ENCODE measurements at places on chromosomes 11 and 22.

- no peaks in the 10 kb centered on the region for H3K36me3 ChIP-seq
- H3K4me3 ChIP-seq = no peak overlapping the region
Observed at GRCh38 chr22:25753252-25753651, 11.3 kb downstream of the MYO18B start.

GRCh38 chr11:97860237-97860636 is 1160.5 kb upstream of the CNTN5 start:
- H3K36me3 ChIP-seq = no peaks in the 10 kb centered on the region
- no peaks in the 10 kb centered on the region for H3K4me1 ChIP-seq
- no peaks in the 10 kb centered on the region for H3K27me3 ChIP-seq
- H3K27ac ChIP-seq = no peak overlapping the region
- no peak overlapping the region for H3K4me3 ChIP-seq
- no peak for DNase-seq

DNA sequence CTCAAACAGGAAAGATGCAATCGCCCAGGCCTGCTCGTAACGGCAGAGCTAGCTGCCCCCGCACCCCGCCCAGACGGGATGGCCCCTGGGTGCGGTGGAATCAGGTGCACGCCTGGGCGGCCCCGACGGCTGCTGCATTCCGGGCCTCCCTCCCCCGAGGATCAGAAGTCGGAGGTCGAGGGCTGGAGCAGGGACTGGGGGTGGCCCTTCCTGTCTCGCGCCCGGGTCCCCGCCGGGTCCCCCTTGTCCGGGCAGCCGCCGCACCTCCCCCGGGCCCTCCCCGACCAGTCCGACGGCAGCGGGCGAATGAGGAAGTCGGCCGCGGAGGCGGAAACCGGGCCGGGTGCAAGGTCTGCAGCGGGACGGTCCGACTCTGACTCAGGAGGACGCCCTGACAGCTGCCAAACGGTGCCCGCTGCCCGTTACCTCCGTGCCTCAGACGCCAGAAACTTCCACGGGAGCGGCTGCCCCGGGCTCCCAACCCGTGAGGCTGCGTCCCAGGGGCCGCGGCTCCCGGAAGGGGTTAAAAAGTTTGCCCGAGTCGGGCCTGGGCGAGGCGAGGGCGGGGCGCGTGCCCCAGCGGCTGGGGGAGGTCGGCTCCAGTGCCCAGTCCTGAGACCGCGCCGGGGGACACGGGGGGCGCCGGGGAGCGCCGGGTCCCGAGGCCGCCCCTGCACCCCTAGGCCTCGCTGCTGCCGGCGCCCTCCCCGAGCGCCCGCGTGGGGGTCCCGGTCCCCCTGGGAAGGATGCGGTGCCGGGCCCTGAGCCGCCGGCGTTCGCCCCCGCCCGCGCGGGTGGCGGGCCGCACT is 663 bp downstream of the MYH9 start:
- peaks cover 9% of the 10 kb centered on the region for H3K4me1 ChIP-seq
- H3K4me3 ChIP-seq = peak overlapping the region; percentile 74
- no peak for DNase-seq

DNA sequence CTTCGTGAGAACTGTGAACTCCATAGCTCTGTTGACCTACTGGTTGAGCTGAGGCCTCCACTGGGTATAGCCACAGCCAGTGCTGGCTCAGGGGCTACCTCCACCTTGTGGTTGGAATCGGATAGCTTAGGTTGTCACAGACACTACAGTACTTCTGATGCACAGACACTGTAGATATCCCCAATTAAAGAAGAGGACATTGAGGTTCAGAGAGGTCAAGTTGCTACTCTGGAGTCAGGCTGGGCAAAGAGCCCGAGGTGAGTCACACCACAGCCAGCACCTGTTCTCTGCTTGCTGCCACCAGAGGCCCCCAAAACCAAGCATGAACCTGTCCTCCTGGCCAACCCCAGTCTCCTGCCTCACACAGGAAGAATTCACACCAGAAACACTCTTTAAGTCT is 5.4 kb downstream of the UFD1 start:
- no peak for DNase-seq
- H3K27me3 ChIP-seq = no peaks in the 10 kb centered on the region
- H3K4me1 ChIP-seq = no peaks in the 10 kb centered on the region
- no peak overlapping the region for H3K27ac ChIP-seq

GRCh38 chr22:23682827-23683355 is 7.9 kb upstream of the RGL4 start:
- no peaks in the 10 kb centered on the region for H3K4me1 ChIP-seq
- no peak overlapping the region for H3K27ac ChIP-seq
- DNase-seq = no peak

GRCh38 chr11:11217289-11217928 is 135.6 kb downstream of the CSNK2A3 start:
- peaks cover 48% of the 10 kb centered on the region for H3K27me3 ChIP-seq
- DNase-seq = no peak
- H3K36me3 ChIP-seq = no peaks in the 10 kb centered on the region
- no peak overlapping the region for H3K4me3 ChIP-seq

- H3K36me3 ChIP-seq = peaks cover 6% of the 10 kb centered on the region
- no peaks in the 10 kb centered on the region for H3K27me3 ChIP-seq
- DNase-seq = peak; percentile 99
- H3K4me3 ChIP-seq = peak overlapping the region; percentile 87
- peak overlapping the region; percentile 92 for H3K27ac ChIP-seq
- peaks cover 19% of the 10 kb centered on the region for H3K4me1 ChIP-seq
Observed at GRCh38 chr22:18001040-18001893, 23.1 kb downstream of the MICAL3 start.

DNA sequence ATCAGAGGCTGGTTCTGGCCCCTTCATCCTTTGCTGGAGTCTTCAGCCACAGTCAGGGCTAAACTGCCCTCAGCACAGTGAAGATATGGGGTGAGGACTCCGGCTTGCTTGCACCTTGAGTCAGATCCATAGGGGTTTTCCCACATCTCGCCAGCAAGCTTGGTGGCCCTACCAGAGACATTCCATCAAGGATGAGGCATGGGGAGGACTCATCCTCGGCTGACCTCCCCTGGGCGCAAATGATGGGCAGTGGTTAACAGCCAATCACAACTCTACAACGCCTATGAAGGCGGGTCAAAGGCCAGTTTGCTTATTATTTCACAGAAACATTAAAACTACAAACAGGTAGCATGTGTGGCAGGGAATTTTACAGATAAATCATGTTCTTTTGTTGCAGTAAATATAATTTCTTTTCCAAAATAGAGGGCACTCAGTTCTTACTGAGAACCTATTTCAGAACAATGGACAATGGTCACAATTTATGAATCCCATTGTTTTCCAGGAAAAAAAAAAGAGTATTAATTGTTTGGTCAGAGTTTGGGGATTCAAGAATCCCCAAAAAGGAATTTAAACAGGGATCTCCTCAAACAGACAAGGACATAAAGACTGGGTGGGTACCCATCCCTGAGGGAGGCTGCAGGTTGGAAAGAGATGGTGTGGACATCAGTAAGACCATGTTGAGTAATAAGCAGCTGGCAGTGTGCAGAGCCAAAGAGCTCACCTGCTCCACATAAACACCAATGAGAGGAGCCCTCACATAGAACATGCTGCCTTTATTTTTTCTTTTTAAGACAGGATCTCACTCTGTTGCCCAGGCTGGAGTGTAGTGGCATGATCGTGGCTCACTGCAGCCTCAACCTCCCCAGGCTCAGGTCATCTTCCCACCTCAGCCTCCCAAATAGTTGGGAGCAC is 14.8 kb downstream of the PLAAT3 start:
- no peaks in the 10 kb centered on the region for H3K27me3 ChIP-seq
- H3K4me1 ChIP-seq = peaks cover 21% of the 10 kb centered on the region
- no peak overlapping the region for H3K4me3 ChIP-seq
- DNase-seq = peak; percentile 23
- H3K27ac ChIP-seq = peak overlapping the region; percentile 50

DNA sequence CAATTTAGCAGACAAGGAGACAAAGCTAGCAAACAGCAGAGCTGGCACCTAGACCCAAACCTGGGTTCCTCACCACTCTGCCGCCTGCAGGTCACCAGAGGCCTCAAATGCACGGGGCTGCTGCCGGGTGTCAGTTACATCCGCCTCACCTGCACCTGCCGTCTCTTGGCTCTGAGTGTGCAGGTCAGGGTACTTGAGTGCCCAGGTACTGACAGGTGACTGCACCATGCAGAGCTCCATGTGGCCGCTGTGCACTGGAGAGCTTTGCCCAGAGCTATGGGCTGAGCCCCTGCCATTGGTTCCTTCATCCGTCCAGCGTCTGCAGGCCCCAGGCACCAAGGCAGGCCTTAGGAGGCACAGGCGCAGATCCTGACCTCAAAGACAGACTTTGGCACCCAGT is 35.0 kb downstream of the PDGFB start:
- no peak overlapping the region for H3K4me3 ChIP-seq
- no peaks in the 10 kb centered on the region for H3K27me3 ChIP-seq
- H3K27ac ChIP-seq = no peak overlapping the region

DNA sequence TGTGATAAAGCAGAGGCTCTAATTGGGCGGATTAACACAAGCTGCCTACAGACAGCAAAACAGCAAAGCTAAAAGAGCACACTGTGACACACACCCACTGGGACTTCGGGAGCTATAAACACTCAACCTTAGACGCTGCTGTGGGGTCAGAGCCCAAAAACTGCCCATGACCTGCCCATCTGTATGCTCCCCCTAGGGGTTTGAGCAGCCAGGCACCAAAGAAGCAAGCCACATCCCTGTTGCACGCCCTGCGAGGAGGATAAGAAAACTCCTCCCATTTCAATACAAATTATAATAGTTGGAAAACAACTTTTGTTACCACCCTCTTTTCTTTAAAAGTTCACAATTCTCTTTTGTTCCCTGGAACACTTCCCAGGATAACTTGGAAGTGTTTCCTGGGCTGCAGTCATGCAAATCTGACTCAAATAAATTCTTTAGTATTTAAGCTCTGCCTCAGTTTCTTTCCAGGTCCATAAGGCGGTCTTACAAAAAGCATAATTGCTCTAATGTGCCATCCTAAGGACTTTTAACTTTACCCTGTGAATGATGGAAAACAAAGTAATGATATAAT is 86.4 kb downstream of the DLG2 start:
- H3K27ac ChIP-seq = no peak overlapping the region
- H3K4me3 ChIP-seq = no peak overlapping the region
- H3K36me3 ChIP-seq = no peaks in the 10 kb centered on the region
- no peaks in the 10 kb centered on the region for H3K27me3 ChIP-seq
- DNase-seq = no peak

DNA sequence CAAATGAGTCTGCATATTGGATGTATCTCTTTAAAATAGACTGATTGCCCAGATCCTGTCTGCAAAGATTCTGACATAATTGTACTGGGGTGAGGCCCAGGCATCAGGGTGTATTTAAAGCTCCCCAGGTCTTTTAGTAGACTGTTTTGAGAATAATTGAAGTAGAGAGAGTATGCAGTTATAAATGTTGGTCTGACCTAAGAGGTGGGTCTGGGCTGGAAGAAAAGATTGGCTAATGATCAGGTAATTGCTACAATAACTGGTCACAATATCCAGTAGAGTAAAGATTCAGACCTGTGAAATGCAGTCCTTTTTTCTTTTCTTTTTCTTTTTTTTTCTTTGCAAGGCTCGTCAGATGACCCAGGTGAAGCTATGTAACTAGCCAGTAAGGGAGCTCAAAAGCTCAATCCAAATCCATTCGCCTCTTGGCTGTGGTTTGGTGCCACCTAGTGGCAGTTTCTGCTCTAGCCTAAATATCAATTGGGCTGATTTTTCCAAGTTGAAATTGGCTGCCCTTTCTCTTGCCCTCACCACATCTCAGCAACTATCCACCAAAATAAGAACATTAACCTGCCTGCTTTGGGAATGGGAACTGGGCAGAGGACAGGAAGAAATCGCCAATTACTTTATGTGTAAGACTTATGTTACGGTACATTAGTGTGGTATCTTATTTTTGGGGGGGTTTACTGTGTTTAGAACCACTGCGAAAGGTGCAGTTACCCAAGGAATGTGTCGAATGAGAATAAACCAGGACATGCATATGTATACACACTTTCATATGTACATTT is 45.9 kb downstream of the ZNF143 start:
- peak overlapping the region; percentile 12 for H3K27ac ChIP-seq
- no peak overlapping the region for H3K4me3 ChIP-seq
- peak; percentile 77 for DNase-seq
- peaks cover 6% of the 10 kb centered on the region for H3K4me1 ChIP-seq
